ENCODE measurements at places on chromosomes 2 and 18. TPM values are rescaled to one million over a fixed set of nuclear protein-coding genes. Genes with fewer than 3 reads are reported as not detected.

DNA sequence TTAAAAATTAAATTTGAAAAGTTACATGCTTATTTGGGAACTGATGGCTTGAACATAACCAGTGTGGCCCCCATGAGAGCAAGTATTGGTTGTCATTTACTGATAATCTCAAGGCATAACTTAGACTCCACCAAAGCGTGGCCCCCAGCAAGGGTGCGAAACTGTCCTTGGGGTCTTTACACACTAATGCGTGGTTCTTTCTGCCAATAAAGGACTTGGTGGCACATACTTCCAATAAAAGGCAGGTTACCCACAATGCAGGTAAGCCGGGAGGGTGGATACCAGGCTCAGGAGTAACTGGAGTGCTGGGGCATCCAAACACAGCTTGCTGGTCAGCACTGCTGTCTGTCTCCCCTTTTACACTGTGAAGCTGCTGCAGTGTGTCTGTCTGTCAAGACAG lies 278.2 kb upstream of the NCKAP5 start:
- no peak for DNase-seq

- DNase-seq: no peak
Observed at GRCh38 chr18:73888565-73888964, 259.1 kb downstream of the FBXO15 start.

DNA sequence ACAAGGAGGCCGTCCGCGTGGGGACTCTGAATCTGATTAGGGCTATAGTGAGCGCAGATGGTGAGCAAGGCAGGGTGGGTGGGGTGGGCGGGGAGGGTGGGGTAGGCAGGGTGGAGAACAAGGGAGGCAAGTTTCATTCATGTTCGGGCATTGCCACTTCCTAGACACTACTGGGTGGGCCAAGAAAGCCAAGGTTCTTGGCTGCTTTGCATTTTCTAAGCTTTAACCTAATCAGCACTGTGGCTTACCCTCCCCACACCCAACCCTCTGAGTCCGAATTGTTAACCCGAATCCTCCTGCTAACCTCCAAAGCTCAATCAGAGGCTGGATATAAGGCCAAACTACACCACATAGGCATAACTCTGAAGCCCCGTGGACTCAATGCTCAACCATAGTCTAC lies 18.1 kb downstream of the MROH2A start:
- no peak for DNase-seq

DNA sequence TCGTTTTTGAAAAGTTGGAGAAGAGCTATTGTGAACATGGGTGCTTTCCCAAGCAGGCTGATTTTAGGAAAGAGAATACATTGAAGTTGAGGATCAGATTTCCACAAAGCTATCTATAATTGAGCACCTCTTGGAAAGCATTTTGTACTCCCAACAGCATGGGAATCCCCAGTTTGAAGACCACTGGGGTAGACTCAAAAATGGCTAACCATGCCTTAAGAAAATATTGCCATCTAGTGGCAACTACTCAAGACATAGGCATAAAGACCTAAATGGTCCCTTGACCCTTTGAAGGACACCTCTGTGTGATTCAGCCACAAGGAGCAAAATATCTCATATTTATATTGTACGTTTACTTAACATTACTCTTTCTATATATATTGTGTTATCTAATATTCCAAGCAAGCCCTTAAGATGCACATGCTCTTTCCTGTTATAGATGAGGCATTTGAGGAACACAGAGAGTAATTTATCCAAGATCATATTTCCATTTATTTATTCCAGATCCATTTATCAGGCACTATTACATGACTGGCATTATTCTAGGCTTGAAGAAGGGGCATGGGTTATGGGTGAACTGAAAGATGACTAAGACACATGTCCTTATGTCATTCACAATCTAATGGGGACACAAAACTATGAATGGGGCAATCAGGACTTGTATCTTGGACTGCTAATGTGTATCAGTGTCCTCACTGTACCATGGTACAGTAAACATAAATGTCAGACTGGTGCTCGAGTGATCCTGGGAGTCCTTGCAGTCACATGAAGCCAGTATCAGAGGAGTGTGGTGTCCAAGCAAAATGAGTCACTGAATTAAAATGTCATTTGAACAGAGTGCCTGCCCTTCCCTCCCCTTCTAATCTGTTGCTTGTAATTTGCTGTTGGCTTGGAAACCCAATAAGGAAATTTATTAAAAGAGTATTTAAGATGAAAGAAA lies 121.0 kb upstream of the XPO1 start:
- DNase-seq: peak; percentile 44

GRCh38 chr2:64268330-64269048 lies 124.3 kb upstream of the PELI1 start:
- DNase-seq: peak; percentile 90

DNA sequence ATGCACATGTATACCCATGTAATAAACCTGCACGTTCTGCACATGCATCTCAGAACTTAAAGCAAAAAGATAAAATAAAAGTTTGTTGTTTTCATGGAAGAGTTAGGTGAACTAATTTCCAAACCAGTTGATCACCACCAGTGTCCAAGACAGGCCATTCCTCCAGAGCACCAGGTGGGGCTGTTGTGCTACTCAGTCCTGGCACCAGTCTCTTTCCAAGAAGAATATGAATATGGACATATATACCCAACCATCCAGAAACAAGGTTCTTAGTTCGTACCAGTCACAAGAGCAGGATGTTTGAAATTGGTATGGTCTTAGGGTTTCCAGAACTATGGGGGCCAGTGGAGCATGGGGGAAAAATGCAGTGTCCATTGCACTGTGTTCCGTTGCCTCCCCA lies 17.2 kb upstream of the TNP1 start:
- peak; percentile 4 for DNase-seq

GRCh38 chr2:25831746-25832449 lies 46.4 kb downstream of the ASXL2 start:
- DNase-seq: peak; percentile 30

DNA sequence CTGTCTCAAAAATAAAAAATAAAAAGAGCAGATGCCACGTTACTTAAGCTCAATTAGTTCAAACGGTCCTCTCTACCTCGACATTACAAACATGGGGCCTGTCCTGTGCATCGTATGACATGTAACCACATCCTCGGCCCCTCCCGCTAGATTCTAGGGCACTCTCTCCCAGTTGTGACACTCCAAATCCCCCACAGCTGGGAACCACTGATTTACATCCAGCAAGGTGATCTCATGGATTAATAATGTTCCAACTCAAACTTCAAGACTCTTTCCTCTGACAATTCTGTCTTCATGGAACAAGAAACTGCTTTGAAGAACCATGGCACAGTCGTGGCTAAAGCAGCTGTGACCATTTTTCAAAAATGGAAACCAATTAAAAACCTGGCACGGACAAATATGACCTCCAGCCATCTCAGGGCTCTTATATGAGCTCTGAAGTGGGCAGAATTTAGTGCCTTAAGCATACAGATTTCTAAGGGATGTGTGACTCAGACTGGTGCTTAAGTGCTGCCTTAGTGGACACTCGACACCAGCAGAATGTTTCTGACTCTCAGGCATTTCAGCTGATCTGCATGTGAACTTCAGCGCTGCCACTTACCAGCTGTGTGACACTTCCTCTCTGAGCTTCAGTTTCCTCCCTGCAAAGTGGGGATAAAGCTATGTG lies 31.7 kb upstream of the ASAP2 start:
- peak; percentile 64 for DNase-seq

- DNase-seq: no peak
Observed at GRCh38 chr18:58391231-58391825, 237.6 kb downstream of the ALPK2 start.

- no peak for DNase-seq
Observed at GRCh38 chr2:3677436-3677835, 19.4 kb downstream of the ALLC start.

DNA sequence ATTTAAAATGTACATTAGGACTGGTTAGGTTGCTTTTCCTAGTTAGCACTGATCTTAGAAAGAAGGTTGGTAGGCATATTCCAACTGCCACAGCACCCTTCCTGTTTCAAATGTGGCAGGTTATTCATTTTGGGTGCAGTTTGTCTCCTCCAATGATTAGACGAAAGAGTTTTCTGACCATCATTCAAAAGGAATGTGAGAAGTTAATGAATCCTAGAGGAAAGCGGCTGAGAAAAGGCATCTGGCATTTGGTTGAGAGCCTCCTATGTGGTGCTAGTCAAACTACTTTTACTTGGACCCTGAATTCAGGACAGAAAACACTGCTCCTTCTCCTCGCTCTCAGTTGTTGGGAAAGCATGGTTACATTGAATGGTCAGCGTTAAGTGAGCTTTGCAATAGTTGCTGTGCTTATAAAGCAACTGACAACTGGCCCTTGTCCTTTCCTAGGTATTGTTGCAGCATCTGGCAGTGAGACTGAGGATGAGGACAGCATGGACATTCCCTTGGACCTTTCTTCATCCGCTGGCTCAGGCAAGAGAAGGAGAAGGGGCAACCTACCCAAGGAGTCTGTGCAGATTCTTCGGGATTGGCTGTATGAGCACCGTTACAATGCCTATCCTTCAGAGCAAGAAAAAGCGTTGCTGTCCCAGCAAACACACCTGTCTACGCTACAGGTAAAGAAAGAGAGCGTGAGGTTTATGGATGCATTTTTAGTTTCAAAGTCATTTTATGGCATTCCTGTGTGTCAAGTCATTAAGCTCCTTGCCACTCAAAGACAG lies 6.1 kb downstream of the TGIF1 start:
- no peak for DNase-seq

- no peak for DNase-seq
Observed at GRCh38 chr2:201558232-201558631, 85.1 kb downstream of the TMEM237 start.

DNA sequence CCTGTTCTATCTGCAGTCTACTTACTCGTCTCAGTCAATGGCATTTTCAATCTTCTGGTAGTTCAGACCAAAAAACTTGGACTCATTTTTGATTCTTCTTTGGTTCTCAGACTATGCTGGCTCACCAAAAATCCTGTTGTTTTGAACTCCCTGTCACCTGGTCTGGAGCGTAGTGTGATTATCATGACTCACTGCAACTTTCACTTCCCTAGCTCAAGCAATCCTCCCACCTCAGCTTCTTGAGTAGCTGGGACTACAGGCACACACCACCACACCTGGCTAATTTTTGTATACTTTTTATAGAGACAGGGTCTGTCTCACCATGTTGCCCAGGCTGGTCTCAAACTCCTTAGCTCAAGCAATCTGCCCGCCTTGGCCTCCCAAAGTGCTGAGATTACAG lies 163.3 kb upstream of the CDH7 start:
- DNase-seq: no peak

DNA sequence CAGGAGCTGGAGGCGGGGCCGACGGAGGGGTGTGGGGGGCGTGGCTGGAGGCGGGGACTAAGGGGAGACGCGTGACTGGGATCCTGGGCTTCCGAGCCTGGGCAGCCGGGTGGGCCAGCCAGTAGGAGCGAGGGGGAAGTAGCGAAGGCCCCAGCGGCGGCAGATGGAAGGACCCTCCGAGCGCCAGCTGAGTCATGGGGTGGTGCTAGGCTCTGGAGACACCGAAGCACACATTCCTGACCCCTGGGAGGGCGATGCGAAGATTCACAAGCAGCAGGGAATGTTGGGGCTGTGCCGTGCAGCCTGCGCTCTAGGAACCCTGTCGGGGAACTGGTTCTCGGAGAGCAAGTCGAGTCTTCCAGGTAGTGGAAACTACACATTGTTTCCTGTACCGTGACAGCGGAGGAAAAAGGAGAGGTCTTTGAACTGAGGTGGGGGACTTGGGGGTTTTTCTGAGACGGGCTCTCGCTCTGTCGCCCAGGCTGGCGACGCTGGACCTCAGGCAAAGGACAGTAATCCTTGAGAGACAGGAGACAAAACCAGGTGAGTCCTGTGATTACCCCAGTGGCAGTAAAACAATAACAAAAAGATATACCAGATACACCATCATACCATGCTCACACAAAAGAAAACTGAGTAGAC lies 650 bp upstream of the AFG3L2 start:
- no peak for DNase-seq

- no peak for DNase-seq
Observed at GRCh38 chr2:30670453-30670852, 136.8 kb downstream of the CAPN13 start.

- DNase-seq: peak; percentile 76
Observed at GRCh38 chr2:229780856-229781773, 66.8 kb upstream of the DNER start.

DNA sequence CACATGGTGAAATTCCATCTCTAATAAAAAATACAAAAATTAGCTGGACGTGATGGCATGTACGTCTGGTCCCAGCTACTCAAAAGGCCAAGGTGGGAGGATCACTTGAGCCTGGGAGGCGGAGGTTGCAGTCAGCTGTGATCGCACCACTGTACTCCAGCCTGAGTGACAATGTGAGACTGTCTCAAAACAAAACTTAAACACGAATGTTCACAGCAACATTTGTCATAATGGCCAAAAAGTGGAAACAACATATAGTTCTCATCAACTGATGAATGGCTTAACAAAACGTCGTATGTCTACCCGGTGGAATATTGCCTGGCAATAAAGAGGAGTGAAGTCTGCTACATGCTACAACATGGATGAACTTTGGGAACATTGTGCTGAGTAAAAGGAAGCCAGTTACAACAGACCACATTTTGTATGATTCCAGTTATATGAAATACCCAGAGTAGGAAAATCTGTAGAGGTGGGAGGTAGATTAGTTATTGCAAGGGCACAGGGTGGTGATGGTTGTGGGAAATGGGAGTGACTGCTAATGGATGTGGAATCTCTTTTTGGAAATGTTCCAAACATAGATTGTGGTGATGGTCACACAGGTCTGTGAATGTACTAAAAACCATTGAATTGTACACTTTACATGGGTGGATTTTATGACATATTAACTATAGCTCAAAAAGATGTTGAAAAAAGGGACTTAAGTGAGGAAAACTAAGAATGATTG lies 478.2 kb downstream of the PTPRM start:
- DNase-seq: no peak

DNA sequence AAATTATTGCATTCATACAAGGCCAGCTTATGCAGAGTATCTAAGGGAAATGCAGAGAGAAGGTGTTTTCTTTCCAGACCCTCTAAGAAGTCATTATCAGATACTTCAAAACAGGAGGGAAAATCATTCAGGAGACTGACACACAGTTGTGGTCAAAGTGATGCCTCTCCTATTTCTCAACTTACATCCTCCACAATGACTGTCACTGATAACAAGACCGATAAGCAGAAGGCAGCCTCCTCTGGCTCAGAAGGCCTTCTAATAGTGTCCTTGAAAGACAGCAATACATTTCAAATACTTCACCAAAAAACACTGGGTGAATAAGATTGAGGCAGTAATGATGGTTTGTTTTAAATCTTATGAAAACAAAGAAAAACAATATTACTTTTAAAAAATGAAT lies 199.7 kb downstream of the PIEZO2 start:
- no peak for DNase-seq

SIX2 gene
- 0.32 TPM for total RNA-seq

PKDCC gene
- total RNA-seq: 6.9 TPM

SERPINB3 gene
- total RNA-seq: not detected

SLC40A1 gene
- 5.7 TPM for total RNA-seq

CCDC85A gene
- total RNA-seq: 16.9 TPM

HAUS1 gene
- 60.6 TPM for total RNA-seq

MCEE gene
- total RNA-seq: 6.8 TPM
